ENCODE measurements at places on chromosomes 16 and 17.

GRCh38 chr16:8512941-8513624, 77.2 kb downstream of the TMEM114 start:
- DNase-seq, result no peak

DNA sequence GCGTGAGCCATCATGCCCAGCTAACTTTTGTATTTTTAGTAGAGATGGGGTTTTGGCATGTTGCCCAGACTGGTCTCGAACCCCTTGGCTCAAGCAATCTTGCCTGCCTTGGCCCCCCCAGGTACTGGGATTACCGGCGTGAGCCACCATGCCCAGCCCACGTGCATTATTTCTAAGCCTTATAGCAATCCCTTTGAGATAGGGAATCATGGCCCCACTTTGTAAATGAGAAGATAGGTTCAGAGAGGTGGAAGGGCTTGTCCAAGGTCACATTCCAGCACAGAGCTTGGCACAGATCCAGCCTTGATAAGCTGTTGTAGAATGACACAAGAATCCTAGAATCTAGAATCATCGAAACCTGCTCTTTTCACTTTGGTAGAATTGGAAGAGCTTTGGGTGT, 4.2 kb upstream of the PYCARD start:
- no peak for DNase-seq

DNA sequence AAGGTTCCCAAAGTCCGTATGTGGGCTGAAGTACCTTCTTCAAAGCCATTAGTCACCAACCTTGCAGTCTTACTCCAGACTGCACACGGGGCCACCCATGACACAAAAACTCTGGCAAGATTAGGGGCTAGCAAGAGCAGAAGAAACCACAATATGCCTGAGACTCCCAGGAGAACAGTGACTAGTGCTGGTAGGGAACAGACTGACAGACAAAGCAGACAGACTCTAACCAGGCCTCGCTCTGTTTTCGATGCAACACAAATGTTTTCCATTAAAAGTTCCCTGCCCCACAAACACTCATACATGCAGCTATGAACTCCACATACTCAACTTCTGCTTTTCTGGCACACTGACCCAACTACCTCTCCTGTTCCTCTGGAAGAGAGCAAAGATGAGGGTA, 102.2 kb downstream of the HIC1 start:
- no peak for DNase-seq

- no peak for DNase-seq
These were observed 50.6 kb upstream of the TANGO6 start for GRCh38 chr16:68792465-68793324.

- DNase-seq, result no peak
These were observed 296.6 kb downstream of the MAF start for GRCh38 chr16:79303959-79304387.

GRCh38 chr16:49867796-49868668, 12.1 kb upstream of the ZNF423 start:
- DNase-seq, result no peak

GRCh38 chr16:21611556-21612384, 12.4 kb downstream of the METTL9 start:
- DNase-seq, result no peak

DNA sequence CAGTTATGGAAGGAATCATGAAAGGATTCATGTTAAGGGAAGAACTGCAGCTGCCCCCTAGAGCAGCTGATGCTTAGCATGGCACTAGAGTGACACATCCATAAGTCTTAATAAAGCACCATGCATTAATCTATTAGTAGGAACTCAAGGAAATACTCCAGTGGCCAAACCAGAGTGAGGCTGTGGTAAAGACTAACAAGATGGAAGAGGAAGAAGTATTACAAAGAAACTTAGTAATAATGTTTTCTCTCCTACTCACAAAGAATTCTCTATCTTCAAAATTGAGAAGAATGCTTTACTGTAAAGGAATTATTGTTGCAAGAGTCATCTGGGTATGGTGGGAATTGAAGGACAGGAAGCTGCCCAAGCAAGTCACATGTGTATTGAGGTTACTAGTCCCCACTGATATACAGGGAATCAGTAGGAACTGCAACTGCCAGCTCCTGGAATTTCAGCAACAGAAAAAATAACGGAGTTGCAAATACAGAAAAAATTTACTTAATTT, 29.9 kb upstream of the TOM1L1 start:
- no peak for DNase-seq

DNA sequence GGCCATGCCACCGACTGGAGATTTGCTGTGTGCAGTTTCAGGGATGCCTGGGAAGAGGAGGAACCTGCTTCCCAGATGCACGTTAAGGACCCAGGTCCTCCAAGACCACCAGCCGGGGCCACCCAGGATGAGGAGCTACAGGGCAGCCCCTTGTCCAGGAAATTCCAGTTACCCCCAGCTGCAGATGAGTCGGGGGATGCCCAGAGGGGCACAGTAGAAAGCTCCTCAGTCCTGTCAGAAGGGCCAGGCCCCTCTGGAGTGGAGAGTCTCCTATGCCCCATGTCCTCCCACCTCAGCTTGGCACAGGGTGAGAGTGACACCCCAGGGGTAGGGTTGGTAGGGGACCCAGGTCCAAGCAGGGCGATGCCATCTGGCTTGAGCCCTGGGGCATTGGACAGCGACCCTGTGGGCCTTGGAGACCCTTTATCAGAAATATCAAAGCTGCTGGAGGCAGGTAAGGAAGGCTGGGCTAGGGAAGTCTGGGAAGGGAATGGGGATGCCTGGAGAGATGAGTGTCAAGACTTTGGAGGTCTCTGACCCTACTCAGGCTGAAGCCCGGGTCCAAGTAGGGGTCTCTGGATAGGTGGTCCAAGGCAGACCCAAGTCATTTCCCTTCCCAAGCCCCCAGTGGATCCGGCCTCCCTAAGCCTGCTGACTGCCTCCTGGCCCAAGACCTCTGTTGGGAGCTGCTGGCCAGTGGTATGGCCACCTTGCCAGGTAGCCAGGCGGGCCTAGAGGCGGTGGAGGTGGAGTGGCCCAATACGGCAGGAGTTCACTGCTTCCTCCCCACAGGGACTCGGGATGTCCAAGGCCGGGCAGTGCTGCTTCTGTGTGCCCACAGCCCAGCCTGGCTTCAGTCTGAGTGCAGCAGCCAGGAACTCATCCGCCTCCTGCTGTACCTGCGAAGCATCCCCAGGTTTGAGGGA, 1.0 kb downstream of the PLEKHG4 start:
- DNase-seq, result no peak

- DNase-seq, result no peak
These were observed 1.5 kb downstream of the MFSD6L start for GRCh38 chr17:8797621-8798175.

DNA sequence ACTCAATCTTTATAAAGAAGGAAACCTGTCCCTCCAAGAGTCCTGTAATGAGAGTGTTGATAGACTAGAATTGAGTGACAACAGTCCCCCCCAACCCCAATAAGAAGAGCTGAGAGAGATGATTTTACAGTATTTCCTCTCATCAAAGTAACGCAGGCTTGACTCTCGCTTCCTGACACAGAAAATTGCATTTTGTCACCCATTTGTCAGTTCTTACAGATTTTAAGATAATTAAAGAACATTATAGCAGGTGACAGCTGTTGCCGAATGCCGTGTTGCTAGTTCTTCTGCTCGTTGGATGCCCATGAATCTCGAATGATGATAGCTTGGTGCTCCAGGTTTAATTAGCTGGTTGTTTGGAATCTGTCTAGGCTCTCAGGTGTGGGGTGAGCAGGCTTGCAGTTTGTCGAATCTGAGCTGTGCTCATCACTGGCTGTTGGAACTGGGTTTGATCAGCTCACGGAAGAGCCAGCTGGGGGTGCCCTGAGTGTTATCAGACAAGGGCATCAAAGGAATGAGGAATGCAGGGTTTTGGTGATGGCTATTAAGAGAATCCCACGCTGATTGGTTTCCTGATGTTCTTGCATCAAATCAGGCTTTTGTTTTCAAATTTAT, 84.8 kb upstream of the CPHXL start:
- no peak for DNase-seq

DNA sequence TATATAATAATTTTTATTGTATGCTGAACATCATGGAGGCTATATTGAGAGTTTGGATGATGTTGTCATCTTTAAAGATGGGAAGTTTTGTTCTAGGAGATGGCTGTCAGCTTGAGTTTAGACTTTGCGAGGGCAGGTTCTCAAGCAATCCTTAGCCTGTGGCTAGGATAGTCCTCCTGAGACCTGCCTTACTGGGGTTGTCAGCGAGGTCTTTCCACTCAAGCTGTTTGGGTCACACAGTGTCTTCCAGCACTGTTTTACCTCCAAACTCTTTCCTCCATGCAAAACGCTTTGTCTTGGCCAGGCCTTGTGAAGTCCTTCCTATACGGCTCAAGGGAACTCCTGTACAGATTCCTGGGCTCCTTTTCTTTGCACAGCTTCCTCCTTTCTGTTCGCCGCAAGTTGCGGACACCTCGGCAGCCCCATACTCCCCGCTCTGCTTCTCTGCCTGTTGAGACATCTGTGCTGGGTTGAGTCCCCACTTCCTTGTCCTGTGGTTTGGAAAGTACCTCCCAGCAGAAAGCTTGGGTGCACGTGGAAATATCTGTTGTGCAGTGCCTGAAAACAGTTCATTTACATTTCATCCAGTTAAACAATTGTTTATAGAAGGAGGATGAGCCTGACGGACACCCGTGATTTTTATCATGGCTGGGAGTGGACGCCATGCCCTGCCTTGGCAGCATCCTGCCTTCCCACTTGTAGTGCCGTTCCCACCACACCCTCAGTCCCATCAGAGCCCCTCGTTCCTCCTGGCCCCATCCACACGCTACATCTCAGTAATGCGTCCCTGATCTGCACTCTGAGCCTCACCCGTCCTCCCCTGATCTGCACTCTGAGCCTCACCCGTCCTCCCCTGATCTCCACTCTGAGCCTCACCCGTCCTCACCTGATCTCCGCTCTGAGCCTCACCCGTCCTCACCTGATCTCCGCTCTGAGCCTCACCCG, 55.0 kb upstream of the CBFA2T3 start:
- no peak for DNase-seq

DNA sequence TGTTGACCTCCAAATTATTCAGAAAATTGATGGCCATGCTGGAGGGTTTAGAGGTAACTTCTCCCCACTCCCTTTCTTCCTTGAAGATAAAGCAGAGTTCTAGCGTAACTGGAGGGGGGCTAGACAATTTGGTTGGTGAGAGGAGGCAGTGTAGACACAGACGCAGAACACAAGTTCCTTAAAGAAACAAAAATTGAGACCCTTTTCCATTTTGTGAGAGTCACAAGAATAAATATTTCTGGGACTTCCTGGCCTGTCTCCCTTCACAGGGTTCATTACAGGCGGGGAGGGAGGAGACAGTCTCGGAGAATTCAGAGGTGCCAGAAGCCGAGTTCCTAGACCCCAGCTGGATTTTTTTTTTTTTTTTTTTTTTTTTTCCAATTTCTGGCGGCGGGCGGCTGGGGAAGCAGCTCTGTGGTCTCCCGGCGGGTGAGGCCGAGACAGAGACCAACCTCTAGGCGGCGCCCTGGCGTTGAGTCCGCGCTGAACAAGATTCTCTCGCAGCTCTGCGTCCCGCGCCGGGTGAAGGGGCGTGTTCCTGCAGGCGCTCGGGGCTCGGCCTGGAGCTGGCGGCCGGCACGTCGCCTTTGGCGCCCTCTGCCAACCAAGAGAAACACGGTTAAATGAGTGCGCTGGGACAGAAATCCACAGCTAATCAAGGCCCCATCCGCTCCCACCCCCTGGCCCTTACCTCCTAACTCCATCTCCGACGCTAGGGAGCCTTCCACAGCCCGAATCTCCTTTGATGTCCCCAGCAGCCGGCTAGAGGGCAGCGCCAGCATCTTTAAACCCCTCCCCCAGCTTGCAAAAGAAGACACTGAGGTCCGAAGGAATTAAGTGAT, 10.2 kb upstream of the HOXB9 start:
- DNase-seq, result peak; percentile 91

DNA sequence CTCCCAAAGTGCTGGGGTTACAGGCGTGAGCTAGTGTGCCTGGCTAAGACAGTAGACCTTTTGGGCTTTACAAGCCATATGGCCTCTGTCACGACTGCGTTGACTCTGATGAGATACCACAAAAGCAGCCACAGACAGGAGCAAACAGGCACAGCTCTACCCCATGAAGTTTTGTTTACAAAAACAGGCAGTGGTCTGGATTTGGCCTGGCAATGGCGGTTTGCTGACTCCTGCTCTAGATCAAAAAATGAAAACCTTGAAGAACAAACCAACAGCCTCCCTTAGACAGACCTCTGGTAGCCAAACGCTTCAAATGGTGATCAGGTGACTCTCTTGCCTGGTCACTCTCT, 20.7 kb downstream of the SLC43A2 start:
- DNase-seq, result no peak

- peak; percentile 75 for DNase-seq
These were observed 19.9 kb upstream of the JPH3 start for GRCh38 chr16:87582216-87582965.

GRCh38 chr17:9350080-9350479, 225.5 kb downstream of the STX8 start:
- DNase-seq, result no peak

GRCh38 chr16:84193480-84193879, 2.5 kb downstream of the ADAD2 start:
- no peak for DNase-seq

- DNase-seq, result no peak
These were observed 97.6 kb upstream of the DNAH17 start for GRCh38 chr17:78674595-78675315.

- DNase-seq, result no peak
These were observed 124.8 kb upstream of the ERCC4 start for GRCh38 chr16:13795131-13795530.

DNA sequence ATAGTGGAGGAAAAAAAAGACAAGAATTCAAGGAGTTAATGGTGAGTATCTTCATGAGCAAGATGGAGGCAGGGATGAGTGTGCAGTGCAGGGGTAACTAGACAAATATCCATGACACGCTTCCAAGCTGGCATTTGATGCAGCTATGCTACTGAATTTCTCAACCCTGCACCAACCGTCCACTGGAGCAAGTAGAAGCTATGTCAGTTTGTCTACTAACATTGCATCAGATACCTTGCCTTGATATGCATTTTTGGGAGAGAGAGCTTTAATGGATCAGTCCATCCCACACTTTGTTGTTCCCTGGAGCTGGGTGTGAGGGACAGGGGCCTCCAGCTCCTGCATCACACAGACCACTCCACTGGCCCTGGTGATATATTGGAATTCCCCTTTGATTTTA, 16.4 kb downstream of the CCL11 start:
- no peak for DNase-seq

GRCh38 chr17:80881306-80881705, 110.3 kb upstream of the CHMP6 start:
- no peak for DNase-seq

GRCh38 chr16:19680881-19681340, 37.1 kb downstream of the KNOP1 start:
- DNase-seq, result no peak

DNA sequence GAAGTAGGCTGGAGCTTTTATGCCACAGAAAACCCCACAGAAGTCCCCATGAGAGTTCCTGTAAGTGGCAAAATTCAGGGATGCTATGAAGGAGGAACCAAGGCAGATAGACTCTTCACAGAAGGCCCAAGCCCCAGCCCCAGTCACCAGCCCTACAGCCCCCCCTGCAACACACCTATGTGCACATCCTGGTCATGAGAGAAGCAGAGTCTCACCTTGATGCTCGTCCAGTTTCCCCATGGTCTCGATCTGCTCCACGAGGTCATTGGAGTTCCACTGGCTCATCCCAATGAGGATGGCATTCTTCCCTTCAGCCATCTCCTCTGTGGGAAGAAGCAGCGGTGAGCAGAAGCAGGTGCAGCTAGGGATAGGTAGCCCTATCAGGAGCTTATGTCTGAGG, 31.2 kb downstream of the PITPNM3 start:
- no peak for DNase-seq
